GM04504 (cell line): ENCODE measurements at places on chromosomes 3 and 15.

GRCh38 chr3:81761904-81762580, 597 bp upstream of the GBE1 start:
- DNase-seq = no peak

DNA sequence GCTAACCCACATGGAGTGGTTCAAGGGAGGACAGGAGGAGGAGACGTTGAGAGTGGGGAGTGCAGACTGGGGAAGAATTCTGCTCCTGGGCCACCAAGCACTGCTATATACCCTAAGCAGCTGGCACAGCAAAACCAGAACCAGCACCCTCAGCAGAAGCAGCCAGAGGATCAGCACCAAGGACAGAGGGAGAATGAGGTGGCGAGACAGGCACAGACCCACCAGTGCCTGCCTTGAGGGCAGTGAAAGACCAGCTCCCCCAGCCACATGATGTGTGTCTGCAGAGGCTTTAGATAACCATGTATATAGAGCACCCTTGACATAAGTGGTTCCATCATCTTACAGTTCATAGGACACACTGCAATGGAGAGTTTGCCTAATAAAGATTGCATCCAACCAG, 319.0 kb downstream of the GABRB3 start:
- DNase-seq = no peak

- no peak for DNase-seq
Measured at GRCh38 chr15:70806992-70807712, 43.8 kb upstream of the UACA start.

DNA sequence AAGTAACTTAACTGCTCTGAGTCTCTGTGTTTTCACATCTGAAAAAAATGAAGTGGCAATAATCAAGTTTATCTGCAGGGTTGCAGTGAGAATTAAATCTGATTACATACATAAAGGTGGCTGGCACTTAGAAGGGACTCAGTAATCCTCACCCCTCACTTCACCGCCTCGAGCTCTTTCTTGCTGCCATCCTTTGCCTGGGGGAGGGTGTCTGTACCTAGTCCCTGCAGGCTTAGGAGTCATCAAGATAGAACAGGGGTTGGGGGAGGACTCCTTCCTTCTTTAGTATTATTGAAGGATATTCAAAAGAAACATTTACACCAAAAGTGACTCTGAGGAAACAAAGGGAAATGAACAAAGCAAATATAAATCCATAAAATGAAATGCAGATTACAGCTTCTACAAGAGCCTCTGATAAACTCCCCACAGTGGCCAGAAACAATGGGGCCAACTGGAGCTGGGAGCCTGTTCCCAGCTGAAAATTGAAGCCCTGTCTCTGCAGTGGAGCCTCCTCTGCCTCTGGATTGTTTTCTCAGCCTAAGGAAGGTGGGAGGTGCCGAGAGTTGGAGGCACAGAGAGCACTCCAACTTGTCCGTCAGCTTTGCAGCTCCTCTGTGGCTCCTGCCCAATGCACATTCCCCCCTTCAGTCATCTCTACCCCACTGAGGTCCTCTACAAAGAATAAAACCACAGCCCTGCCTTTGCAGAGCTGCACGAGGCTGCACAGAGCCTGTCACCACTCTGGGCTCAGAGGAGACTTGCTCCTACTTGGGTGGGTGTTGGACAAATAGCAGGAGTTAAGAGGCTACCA, 41.8 kb downstream of the CRYGS start:
- DNase-seq = no peak

DNA sequence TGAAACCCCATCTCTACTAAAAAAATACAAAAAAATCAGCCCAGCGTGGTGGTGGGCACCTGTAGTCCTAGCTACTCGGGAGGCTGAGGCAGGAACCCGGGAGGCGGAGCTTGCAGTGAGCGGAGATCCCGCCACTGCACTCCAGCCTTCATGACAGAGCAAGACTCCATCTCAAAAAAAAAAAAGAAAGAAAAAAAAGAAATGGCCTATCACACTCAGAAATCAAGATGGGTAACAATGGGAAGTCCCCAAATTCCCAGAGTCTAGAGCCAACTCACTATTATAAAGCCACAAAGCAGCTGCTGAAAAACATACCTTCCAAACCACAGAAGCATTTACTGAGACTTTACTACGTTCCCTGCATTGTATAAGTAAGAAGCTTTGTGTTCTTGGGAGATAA, 7.5 kb downstream of the HDGFL3 start:
- no peak for DNase-seq

DNA sequence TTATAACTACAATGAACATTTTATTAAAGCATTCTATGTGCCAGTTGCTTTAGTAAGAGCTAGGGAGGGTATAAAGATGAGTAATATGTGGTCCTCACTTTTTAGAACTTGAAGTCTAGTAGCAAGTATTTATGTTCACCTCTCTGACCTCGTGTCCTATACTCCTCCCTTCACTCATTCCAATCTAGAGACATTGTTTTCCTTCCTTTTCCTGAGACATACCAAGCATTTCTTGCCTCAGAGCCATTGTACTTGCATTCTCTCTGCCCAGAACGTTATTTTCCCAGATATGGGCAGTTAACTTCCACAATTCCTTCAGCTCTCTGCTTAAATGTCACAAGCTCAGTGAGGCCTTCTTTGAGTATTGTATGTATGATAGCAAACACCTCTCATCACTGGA, 408.6 kb downstream of the PDCD6IP start:
- DNase-seq = no peak

- no peak for DNase-seq
Measured at GRCh38 chr15:77986891-77987764, 90.4 kb downstream of the TBC1D2B start.

- DNase-seq = no peak
Measured at GRCh38 chr3:179796421-179796820, 143.6 kb downstream of the USP13 start.
